ENCODE measurements at places on chromosomes 13 and 19. TPM values are rescaled to one million over a fixed set of nuclear protein-coding genes. Genes with fewer than 3 reads are reported as not detected.
A peak's percentile ranks its signal among the peaks of the same experiment; 100 is the strongest.

Gene NLRP5
- total RNA-seq: not detected

GRCh38 chr13:110677731-110678545 is 28.0 kb downstream of the CARS2 start:
- no peak for DNase-seq

- no peak for DNase-seq
Measured at GRCh38 chr19:30154410-30154809, 212.4 kb downstream of the URI1 start.

GRCh38 chr13:40611004-40611403 is 55.4 kb downstream of the FOXO1 start:
- peak; percentile 65 for DNase-seq

DNA sequence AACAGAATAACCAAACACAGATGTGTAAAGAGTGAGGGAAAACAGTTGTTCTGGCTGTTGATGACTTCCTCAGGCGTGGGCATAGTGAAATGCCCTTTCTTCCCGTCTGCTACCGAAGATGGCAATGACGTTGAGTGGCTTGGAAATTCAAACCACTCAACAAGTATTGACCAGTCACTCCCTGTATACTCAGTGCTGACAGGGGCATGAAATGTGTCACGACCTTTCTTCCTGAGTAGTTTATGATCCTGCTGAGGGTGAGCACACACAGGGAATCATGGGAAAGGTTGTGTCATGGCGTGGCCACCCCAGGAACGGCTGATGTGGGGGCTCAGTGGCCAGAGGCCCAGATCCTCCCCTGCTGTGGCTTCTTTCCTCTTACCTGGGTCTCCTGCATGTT is 87.8 kb upstream of the C1QTNF9B start:
- no peak for DNase-seq

GRCh38 chr19:32595491-32595890 is 14.5 kb downstream of the PDCD5 start:
- DNase-seq: no peak

GRCh38 chr13:108776650-108777049 is 147.2 kb downstream of the MYO16 start:
- DNase-seq: no peak
